ENCODE measurements at places on chromosomes 11 and 22.

DNA sequence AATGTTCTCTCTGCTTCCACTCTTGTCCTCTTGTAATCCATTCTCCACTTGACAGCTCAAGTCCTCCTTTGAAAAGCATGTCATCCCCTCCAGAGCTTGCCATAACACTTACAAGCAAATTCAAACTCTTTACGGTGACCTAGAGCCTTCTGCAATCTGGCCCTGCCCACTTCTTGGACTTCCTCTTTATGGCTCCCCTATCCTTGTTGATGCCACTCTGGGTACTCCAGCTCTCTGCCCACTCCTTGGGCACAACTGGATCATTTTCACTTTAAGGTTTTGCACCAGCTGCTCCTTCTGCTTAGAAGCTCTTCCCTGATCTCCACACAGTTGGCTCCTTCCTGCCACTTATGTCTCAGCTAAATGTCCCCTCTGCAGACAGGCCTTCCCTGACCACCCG is 217.9 kb downstream of the DSCAML1 start:
- no peak for DNase-seq

- DNase-seq: no peak
These were observed 405.3 kb upstream of the CCDC90B start for GRCh38 chr11:83691451-83691950.

- DNase-seq: no peak
These were observed 777 bp upstream of the MICAL3 start for GRCh38 chr22:18024956-18025720.

DNA sequence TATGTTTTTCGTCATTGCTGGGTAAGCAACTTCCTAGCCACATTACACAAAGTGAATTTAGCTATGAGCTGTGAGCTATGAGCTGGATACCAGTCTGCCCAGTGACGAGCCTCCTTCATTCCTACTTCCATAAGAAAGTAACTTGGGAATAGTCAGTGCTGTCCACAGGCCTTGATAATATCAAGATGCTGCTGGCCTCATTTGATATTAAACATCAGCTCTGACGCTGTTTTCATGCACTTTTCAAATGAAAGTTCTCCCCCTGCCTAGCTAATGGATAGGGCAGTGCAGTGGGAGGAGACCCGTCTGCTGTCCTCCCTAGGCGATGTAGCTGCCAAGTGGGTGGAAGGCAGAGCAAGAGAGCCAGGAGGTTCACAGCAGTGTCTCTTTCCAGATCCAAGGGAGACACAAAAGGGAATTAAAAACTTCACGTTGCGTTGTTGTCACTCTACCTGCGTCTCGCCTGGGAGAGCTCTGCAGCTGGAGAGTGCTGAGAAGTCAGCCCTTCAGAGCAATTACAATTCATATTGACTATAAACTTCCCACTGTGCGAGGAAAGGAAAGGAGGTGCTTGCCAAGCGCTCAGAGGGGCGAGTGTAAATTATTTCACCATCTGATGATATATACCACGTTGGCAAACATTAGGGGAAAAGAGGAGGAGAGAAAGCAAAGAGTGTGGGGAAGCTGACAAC is 861.4 kb downstream of the NTM start:
- DNase-seq: no peak

DNA sequence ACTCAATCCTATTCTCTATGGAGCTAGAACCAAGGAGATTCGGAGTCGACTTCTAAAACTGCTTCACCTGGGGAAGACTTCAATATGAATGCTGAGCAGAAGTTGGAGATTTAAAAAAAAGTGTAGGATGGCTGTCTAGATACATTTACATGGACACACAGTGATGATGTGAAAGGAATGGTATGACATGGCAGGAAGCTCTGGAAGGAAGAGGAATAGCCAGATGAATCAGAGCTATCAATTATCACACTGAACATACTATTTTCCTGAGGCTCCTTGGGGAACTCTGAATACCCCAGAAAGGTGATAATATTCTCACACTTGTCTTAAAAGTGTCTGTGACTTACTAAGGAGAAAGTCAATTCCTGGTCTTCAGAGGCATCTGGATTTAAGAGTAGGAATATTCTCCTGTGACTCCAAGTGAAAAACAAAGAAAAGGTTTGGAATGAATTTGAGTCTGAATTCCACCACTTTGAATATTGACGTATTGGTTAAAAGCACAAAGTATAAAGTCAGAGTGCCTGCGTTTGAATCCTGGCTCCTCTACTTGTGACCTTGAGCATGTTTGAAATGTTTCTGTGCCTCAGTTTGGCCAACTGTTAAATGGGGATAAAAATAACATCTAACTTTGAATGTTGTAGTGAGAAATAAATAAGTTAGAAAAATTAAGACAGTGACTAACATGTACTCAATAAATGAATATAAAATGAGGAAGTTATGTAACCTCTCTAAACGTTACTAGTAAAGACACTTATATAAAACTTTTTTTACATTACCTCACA is 1.3 kb downstream of the OR52D1 start:
- no peak for DNase-seq

DNA sequence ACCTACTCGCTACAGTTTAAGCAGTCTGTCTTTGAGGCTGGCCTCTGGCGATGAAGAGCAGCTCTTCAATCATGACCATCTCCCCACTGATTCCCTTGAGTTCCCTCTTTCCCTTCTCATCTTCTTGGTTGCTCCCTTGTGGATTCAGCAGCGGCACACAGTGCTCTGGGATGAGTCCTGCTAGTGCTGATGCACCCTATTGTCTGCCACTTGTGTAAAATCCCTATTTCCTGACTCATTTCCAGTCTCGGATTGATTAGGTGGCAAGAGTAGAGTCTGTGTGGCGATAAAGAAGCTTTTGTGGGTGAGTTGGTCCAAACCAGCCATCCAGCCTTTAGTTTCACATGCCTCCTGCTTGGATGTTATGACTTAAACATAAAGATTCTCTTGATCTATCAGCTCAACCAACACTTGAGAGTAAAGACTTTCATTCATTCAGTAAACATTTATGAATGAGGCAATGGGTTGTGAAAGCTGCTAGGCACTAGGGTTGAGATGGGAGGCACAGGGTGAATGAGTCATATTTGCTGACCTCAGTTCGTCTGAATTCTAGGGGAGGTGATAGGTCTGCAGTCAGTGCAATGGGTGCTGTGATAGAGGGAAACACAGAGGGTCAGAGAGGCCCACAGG is 219.4 kb upstream of the RAG2 start:
- no peak for DNase-seq

- DNase-seq: no peak
These were observed 12.1 kb upstream of the TMEM45B start for GRCh38 chr11:129803533-129803932.

DNA sequence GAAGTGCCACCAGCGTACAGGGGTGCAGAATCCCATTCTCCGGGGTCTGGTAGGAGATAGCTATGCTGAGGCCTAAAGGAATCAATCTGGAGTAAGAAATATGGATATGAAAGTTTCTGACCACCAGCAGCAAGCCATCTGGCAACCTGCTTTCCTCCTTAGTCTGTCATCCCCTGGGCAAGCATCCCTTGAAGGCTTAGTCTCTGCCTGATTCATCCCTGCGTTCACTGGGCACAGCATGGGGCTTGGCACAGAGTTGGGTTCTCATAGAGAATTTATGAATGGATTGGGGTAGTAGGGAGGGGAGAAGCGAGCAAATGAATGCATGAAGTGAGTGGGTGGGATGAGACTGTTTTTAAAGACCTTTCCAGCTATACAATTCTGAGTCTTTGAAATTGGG is 85.8 kb upstream of the NARS2 start:
- DNase-seq: no peak

GRCh38 chr11:118633979-118634378 is 26.6 kb downstream of the PHLDB1 start:
- no peak for DNase-seq

DNA sequence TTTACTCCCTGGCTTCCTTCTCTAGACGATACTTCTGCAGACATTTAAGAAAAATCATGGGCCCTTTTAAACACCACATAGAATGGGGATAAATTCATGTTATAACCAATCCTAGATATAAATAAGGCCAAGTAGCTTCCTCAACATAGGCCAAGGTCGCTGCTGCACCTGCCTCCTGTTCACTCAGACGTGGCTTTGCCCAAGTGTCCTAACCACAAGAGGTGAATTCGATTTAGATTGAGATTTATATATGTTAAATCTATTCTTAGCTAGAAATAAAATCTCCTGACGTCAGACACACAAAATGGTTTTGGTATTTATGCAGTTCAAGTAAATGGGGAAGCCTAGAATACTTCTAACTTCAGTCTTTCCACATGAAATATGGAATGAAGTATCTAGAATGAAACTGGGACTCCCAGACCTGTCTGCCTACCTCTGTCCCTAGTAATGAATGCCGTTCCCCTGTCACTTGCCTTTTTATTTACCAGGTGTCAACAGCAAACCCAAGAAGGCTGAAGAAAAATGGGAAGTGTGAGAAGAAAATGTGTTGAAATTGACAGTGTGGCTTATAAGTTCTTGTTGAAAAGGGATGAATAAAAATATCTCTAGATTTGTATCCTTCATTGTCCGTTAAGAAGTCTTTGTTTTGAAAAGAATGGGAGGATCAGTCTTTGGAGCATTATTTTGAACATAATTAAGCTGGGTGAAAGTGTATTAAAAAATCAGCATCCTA is 131.8 kb downstream of the HIPK3 start:
- no peak for DNase-seq

DNA sequence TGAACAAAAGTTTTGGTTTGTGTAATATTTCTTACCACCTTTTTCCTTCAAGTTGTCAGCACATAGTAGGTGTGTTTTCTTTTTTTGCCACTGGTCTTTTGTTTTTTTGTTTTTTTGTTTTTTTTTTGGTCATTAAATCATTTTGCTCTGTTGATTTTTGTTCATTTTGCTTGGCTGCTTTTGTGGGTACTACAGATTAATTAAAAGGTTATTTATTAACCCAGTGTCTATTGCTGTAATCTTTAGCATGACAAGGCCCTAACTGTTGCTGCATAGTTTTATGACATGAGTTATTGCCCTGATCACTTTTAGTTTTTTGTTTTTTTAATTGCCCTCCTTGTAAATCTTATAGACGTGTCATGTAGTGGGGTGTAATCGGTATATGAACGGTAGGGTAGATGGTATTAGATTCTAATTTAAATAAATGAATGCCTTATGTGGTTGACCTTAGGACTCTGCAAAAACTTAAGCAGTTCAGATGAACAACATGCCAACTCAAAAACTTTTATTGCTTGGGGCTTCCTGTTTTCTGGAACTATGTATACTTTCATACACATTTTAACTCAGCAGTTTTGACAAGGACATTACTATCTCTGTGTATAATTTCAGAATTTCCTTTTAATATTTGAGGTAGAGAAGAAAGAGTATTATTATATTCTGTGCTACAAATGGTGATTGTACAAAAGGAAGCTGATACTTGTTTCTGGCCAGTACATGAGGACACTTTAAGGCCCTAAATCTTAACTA is 7.9 kb downstream of the EWSR1 start:
- no peak for DNase-seq

GRCh38 chr11:13923716-13924650 is 38.5 kb upstream of the SPON1 start:
- no peak for DNase-seq

DNA sequence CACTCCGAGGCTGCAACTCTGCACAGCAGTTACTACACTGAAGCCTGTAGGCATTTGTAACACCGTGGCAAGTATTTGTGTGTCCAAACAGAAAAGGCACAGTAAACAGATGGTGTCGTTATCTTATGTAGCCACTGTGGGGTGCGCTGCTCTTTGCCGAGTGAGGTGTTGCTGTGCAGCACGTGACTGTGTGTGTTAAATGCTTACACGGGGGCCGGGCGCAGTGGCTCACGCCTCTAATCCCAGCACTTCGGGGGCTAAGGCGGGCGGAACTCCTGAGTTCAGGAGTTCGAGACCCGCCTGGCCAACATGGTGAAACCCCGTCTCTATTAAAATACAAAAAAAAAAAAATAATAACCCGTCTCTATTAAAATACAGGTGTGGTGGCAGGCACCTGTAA is 11.5 kb downstream of the ZBED4 start:
- no peak for DNase-seq

- no peak for DNase-seq
These were observed 4.4 kb downstream of the CAT start for GRCh38 chr11:34443136-34443535.

GRCh38 chr11:69374110-69374945 is 80.4 kb downstream of the MYEOV start:
- no peak for DNase-seq
